K562 (cell line): ENCODE measurements at places on chromosomes 7 and 10.

DNA sequence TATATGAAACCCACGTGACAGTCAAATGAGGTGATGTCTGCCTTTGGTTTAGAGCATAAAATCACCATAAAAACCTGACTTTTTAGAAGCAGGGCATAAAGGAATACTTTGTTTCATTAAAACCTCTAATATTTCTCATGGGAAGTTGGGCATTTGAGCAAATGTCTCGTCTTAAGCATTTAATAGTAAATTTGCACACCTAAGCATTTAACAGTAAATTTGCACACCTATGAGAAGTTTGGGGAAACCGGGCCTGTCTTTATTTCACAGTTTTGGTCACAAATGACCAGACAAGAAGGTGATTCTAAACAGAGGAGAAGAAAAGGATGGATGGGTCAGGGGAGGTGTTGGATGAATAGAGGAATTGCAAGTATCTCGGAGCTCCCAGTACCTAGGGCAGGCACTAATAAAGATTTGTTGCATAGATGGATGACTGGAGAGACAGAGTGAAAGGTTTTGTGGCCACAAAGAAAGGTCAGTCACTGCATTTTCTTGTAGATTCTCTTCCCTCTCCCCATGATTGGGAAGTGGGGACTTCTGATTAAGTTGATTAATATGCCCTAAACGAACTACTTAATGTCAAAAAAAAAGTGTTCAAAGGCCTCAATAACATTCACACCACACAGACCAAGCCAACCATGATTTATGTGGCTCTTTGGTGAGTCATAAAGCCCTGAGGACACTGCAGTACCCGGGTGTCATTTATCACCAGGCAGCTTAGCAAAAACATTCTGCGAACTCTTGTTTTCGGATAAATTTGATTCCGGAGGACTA lies 158.2 kb downstream of the SPAG6 start:
- DNase-seq = peak; percentile 22

DNA sequence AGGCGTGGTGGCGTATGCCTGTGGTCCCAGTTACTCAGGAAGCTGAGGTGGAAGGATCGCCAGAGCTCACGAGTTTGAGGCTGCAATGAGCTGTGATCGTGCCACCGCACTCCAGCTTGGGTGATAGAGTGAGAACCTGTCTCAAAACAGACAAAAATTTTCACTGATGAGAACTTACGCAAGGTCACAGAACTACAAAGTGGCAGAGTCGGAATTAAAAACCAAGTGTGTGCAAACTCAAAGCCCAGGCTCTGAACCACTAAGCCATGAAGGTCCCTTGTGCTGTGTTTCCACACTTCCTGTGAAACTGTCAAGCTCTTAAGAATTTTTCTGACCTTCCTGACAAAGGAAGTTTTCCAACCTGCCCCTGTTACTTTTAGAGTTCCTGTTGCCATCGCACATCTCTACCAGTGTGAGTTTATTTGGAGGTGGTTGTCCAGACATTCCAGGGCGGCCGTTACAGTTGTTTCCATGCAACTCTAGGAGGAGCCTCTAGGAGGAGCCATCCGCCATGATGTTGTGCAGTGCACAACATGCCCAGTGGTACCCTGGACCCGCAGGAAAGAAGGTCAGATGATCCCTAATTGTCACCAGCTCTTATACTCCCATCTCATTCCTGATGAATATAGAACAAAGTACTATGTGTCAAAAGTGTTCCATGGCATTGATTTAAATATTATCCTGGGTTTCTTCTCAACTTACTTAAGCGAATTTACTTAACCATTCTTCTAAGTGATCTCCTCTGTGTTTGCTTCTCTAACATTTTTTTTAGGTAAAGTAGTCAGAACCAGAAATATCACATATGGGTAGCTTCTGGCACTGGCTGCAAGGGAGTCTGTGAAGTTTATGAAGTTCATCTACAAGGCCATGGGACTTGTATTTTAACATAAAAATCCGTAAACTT lies 49.0 kb upstream of the LYZL1 start:
- peak; percentile 52 for DNase-seq

- DNase-seq = no peak
These were observed 80.7 kb downstream of the MMRN2 start for GRCh38 chr10:86876748-86877147.

DNA sequence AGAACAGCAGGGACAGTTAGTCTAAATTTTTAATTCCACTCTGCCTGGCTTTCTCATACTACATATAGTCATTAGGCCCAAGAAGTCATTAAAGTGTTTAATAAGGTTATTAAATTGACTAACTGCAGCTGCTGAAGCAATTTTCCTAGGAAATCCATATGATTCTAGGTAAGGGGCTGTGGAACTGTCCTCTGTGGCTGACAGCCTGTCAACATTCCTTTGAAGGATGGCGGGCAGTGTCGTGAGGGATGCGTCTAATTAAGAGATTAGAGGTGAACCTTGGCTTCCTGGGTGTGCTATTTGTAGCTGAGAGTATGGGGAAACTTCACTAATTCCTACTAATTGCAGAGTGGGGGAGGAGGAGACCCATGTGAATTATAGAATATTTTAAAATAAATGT lies 64.6 kb downstream of the SNX10 start:
- no peak for DNase-seq
